ENCODE measurements at places on chromosomes 7 and 10. TPM values are rescaled to one million over a fixed set of nuclear protein-coding genes. Genes with fewer than 3 reads are reported as not detected.
A peak's percentile ranks its signal among the peaks of the same experiment; 100 is the strongest.

DNA sequence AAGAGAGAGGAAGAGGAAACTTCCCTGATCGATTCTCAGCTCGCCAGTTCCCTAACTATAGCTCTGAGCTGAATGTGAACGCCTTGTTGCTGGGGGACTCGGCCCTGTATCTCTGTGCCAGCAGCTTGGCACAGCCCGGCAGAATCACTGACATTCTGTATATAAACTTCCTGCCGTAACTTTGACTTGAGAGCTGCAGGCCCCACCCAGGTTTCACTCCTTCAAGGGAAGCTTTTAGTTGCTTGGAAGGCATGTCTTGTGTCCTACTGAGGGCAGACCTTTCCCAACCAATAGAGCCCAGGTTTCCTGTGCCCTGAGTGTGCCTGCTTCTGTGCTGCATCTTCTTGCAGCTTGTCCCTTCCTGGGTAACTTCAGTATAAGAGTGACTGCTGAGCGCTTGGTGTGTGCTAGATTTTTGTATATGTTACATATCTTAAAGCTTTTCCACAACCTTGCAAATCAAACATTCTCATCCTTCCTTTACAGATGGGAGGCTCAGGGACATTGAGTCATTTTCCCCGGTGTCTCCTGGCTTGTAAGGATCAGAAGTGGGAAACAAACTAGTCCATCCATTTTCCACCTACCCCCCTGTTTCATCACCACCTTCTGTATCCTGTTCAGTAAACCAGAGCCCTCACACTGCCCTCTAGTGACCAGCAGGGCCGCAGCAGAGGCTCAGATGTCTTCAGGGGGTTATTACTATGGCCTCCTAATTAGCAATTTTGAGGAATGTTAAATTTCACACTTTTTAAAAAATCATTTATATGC is 225.2 kb upstream of the PRSS58 start:
- H3K36me3 ChIP-seq, result no peaks in the 10 kb centered on the region
- H3K27ac ChIP-seq, result no peak overlapping the region
- H3K27me3 ChIP-seq, result no peaks in the 10 kb centered on the region
- no peak overlapping the region for H3K4me3 ChIP-seq
- peak; percentile 83 for DNase-seq

- H3K27me3 ChIP-seq, result no peaks in the 10 kb centered on the region
- no peak overlapping the region for H3K4me3 ChIP-seq
- no peak for DNase-seq
- H3K4me1 ChIP-seq, result peaks cover 4% of the 10 kb centered on the region
- H3K27ac ChIP-seq, result no peak overlapping the region
- H3K36me3 ChIP-seq, result no peaks in the 10 kb centered on the region
Observed at GRCh38 chr10:34941471-34942357, 126.6 kb upstream of the PARD3 start.

FRA10AC1 gene
- total RNA-seq, result 28.3 TPM

PILRA gene
- 2.1 TPM for total RNA-seq

GRCh38 chr10:79137826-79138225 is 69.1 kb downstream of the ZMIZ1 start:
- H3K27ac ChIP-seq, result peak overlapping the region; percentile 38
- H3K27me3 ChIP-seq, result no peaks in the 10 kb centered on the region
- peaks cover 10% of the 10 kb centered on the region for H3K4me1 ChIP-seq
- no peak overlapping the region for H3K4me3 ChIP-seq
- peaks cover 29% of the 10 kb centered on the region for H3K36me3 ChIP-seq

EN2 gene
- not detected for total RNA-seq

TAS2R5 gene
- total RNA-seq, result 1.6 TPM

DNA sequence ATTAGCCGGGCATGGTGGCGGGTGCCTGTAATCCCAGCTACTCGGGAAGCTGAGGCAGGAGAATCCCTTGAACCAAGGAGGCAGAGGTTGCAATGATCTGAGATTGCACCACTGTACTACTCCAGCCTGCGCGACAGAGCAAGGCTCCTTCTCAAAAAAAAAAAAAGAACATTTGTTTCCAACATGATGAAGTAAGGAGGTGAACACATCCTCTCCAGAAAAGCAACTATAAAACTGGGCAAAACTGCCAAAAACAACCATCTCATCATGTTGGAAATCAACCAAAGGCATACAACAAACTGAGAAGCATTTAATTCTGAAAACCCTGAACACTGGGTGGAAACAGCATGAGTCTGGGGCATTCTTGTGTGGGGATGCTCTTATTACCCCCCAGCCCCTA is 14.3 kb downstream of the PRTFDC1 start:
- no peak for DNase-seq
- H3K27ac ChIP-seq, result no peak overlapping the region
- no peaks in the 10 kb centered on the region for H3K27me3 ChIP-seq
- peaks cover 3% of the 10 kb centered on the region for H3K4me1 ChIP-seq
- no peak overlapping the region for H3K4me3 ChIP-seq
- no peaks in the 10 kb centered on the region for H3K36me3 ChIP-seq

- H3K27ac ChIP-seq, result no peak overlapping the region
- H3K4me3 ChIP-seq, result no peak overlapping the region
- H3K36me3 ChIP-seq, result no peaks in the 10 kb centered on the region
Observed at GRCh38 chr10:112631501-112632400, 184.7 kb downstream of the VTI1A start.

- no peak for DNase-seq
- no peaks in the 10 kb centered on the region for H3K36me3 ChIP-seq
- H3K4me3 ChIP-seq, result no peak overlapping the region
- H3K27ac ChIP-seq, result no peak overlapping the region
- no peaks in the 10 kb centered on the region for H3K27me3 ChIP-seq
Observed at GRCh38 chr10:3264161-3264761, 91.7 kb upstream of the PITRM1 start.

- H3K36me3 ChIP-seq, result peaks cover 28% of the 10 kb centered on the region
- H3K27ac ChIP-seq, result no peak overlapping the region
- H3K27me3 ChIP-seq, result no peaks in the 10 kb centered on the region
- no peaks in the 10 kb centered on the region for H3K4me1 ChIP-seq
- no peak overlapping the region for H3K4me3 ChIP-seq
Observed at GRCh38 chr7:140564643-140565042, 76.0 kb downstream of the DENND2A start.

AGBL3 gene
- total RNA-seq, result 7.6 TPM

AKR1C8 gene
- total RNA-seq, result not detected

MLXIPL gene
- total RNA-seq, result 33.6 TPM

DNA sequence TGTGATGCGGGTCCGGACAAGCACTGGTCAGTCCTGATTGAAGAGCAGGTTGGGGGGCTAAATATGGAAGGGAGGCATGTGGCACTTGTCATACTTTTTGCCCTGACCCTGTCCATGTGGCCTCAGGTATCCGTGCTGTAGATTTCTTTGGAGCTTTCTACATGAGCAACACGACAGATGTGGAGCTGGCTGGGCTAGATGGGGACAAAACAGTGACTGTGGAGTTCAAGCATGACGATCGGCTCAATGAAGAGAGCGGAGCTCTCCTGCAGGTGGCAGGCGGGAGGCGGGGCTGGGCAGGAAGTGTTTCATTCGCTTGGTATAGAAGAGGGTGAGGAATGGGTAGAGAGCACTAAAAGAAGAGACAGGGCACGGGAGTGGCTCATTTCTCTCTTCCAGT is 13.0 kb upstream of the CHCHD1 start:
- H3K27me3 ChIP-seq, result no peaks in the 10 kb centered on the region
- peaks cover 3% of the 10 kb centered on the region for H3K4me1 ChIP-seq
- H3K27ac ChIP-seq, result no peak overlapping the region
- peak; percentile 63 for DNase-seq
- no peak overlapping the region for H3K4me3 ChIP-seq
- peaks cover 76% of the 10 kb centered on the region for H3K36me3 ChIP-seq

- H3K27ac ChIP-seq, result no peak overlapping the region
- H3K4me3 ChIP-seq, result no peak overlapping the region
- no peaks in the 10 kb centered on the region for H3K27me3 ChIP-seq
- no peaks in the 10 kb centered on the region for H3K36me3 ChIP-seq
Observed at GRCh38 chr7:66189695-66190503, 15.2 kb upstream of the TPST1 start.

DNA sequence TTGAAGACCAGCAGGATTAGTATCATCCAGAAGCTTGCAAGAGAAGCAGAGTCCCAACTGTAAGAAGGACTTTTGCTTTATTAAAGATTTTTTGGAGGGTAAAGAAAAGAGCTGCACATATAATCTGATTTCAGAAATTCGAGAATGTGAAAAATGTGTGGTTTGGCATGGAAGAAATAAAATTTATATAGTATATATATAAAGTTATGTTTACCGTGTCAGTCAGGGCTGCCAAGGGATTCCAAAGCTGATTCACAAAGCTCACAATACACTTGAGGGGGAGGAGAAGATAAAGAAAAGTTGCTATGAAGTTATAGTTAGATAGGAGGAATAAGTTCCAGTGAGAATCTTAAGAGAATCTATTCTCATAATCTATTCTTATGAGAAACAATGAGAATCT is 231.8 kb upstream of the CACNA2D1 start:
- DNase-seq, result no peak
- no peaks in the 10 kb centered on the region for H3K27me3 ChIP-seq
- no peak overlapping the region for H3K27ac ChIP-seq
- no peaks in the 10 kb centered on the region for H3K36me3 ChIP-seq

- H3K27ac ChIP-seq, result no peak overlapping the region
- H3K4me3 ChIP-seq, result no peak overlapping the region
- H3K36me3 ChIP-seq, result no peaks in the 10 kb centered on the region
- no peaks in the 10 kb centered on the region for H3K27me3 ChIP-seq
Observed at GRCh38 chr7:157439761-157440160, 103.0 kb downstream of the DNAJB6 start.

SHH gene
- 1.6 TPM for total RNA-seq

PNLIPRP1 gene
- total RNA-seq, result not detected

DNA sequence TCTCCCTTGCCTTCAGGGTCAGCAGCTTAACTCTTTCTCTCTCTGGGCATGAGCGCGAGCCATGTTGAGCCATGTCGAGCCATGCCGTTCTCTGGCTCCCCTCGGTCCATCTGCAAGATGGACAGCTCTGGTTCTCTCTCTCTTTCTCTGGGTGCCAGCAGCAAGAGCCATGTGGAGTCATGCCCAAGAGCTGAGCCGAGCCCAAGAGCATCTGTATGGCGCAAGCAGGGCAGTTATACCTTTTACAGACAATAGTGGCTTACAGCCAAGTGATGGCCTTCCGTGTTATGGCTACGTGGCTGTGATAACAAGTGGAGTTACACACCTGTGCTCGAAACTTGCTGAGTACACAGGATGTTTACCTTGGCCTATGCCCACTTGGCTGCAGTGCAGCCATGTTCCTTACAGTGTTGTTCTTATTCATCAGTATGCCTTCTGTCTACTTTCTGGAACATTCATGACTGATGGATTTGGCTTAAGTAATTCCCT is 327.7 kb downstream of the GLRX3 start:
- H3K27ac ChIP-seq, result no peak overlapping the region
- H3K36me3 ChIP-seq, result no peaks in the 10 kb centered on the region
- DNase-seq, result no peak
- no peaks in the 10 kb centered on the region for H3K4me1 ChIP-seq
- no peaks in the 10 kb centered on the region for H3K27me3 ChIP-seq
- no peak overlapping the region for H3K4me3 ChIP-seq

- no peaks in the 10 kb centered on the region for H3K4me1 ChIP-seq
- H3K4me3 ChIP-seq, result no peak overlapping the region
- no peaks in the 10 kb centered on the region for H3K36me3 ChIP-seq
- H3K27me3 ChIP-seq, result no peaks in the 10 kb centered on the region
- H3K27ac ChIP-seq, result no peak overlapping the region
Observed at GRCh38 chr7:98488167-98488566, 87.3 kb upstream of the BAIAP2L1 start.

TMEM236 gene
- 0.07 TPM for total RNA-seq

MSMB gene
- 2.9 TPM for total RNA-seq

C7orf57 gene
- total RNA-seq, result not detected

- H3K4me3 ChIP-seq, result peak overlapping the region; percentile 80
- DNase-seq, result peak; percentile 82
- peaks cover 41% of the 10 kb centered on the region for H3K27me3 ChIP-seq
- no peaks in the 10 kb centered on the region for H3K4me1 ChIP-seq
- no peaks in the 10 kb centered on the region for H3K36me3 ChIP-seq
Observed at GRCh38 chr7:26398427-26398755, 106.7 kb downstream of the SNX10 start.

- no peak overlapping the region for H3K27ac ChIP-seq
- no peaks in the 10 kb centered on the region for H3K27me3 ChIP-seq
- no peaks in the 10 kb centered on the region for H3K36me3 ChIP-seq
Observed at GRCh38 chr7:16810112-16810511, 5.3 kb upstream of the AGR2 start.

DNA sequence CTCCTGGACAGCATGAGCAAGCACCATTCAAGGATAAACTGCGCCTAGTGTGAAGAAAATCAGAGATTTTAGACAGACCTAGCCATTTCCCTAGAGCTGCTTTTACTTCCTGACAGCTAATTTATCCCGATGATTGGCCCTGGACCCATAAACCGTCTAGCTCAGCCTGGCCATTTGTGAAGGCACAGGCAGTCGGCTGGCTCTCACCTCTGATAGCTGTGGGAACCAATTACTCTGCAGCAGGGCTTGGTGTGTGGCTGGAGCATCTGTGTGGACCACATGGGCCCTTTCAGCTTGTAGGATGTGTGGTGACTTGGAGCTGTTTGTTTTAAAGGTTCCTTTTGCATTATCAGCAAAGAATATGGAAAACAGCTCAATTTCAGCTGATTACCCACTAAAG is 111.1 kb upstream of the NPY start:
- no peak for DNase-seq
- H3K4me3 ChIP-seq, result no peak overlapping the region
- no peaks in the 10 kb centered on the region for H3K27me3 ChIP-seq
- no peaks in the 10 kb centered on the region for H3K36me3 ChIP-seq
- H3K27ac ChIP-seq, result no peak overlapping the region

TMEM270 gene
- not detected for total RNA-seq

DNA sequence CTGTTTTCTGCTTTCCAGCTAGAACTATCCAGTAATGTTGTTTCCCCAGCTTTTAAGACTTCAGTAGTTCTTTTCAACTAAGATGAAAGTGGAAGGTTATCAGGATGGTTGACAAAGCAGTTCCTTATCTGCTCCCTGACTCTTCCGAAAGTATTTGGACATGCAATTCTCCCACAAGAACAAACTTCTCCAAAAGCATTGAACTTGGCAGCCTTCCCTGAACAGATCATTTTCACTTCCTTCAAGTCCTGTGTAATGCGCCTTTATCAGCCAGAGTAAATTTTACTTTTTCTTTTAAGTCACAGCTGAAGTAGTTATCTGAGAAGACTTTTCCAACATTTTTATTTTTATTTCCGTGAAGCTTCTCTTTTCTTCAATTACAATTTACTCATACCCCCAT is 39.7 kb downstream of the CDC14C start:
- no peak overlapping the region for H3K4me3 ChIP-seq
- no peak overlapping the region for H3K27ac ChIP-seq
- H3K4me1 ChIP-seq, result no peaks in the 10 kb centered on the region
- DNase-seq, result no peak

GRCh38 chr10:98861962-98862361 is 373.7 kb downstream of the HPSE2 start:
- H3K36me3 ChIP-seq, result no peaks in the 10 kb centered on the region
- H3K4me1 ChIP-seq, result no peaks in the 10 kb centered on the region
- H3K27ac ChIP-seq, result no peak overlapping the region

DNA sequence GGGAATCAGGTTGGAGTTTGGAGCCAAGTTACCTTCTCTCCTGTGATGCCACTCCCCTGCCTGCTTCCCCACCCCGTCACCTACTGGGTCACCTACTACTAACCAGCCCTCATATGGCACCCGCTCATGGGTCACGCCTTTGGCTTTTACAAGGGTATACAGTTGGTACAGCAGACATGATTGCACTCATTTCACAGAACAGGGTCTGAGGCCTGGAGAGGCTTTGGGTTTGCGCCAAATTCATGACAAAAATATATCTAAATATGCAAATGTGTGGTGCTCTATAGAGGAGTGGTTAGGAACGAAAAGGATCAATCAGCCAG is 10.7 kb downstream of the CRYGN start:
- H3K27ac ChIP-seq, result no peak overlapping the region
- no peak for DNase-seq
- H3K4me3 ChIP-seq, result no peak overlapping the region
- peaks cover 19% of the 10 kb centered on the region for H3K4me1 ChIP-seq
- no peaks in the 10 kb centered on the region for H3K36me3 ChIP-seq

Measured in endodermal cell (in vitro differentiated cells).